Activated CD4-positive, alpha-beta T cell treated with anti-CD3 and anti-CD28 coated beads, Interleukin-2, amount 50 U/mL, for 48 hours (primary cell): ENCODE measurements at places on chromosomes 6 and 20.

GRCh38 chr6:131594074-131594473, 21.0 kb downstream of the ARG1 start:
- DNase-seq: no peak

DNA sequence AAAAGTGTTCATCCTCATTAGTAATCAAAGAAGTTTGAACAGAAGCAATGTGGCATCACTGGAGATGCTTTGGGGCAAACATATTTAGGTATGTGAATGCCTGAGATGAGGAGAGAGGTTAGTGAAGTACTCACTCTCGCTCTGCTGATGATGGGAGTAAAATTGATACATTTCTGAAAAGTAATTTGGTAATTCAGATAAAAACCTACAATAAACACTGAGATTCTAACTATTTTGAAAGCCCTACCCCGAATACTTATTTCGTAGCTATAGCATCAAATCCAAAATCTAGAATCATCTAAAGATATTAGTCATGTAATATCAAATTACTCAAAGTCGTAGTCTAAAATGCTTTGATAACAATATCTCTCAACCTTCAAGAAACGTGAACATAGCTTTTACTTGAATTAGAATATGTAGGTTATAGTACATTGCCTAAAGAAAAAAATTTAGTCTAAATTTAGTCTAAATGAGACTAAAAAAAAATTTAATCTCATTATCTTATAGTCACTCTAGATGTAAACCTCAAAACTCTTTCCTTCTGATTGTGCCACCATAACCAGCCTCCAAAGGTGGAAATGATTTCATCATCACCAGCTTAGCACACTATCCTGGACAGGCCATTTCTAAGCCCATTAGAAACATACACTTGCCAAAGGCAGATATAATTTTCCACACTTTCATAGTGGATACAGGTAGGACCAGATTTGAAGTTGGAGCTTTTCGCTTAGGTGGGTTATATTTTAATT, 232.5 kb upstream of the TAB2 start:
- no peak for DNase-seq

DNA sequence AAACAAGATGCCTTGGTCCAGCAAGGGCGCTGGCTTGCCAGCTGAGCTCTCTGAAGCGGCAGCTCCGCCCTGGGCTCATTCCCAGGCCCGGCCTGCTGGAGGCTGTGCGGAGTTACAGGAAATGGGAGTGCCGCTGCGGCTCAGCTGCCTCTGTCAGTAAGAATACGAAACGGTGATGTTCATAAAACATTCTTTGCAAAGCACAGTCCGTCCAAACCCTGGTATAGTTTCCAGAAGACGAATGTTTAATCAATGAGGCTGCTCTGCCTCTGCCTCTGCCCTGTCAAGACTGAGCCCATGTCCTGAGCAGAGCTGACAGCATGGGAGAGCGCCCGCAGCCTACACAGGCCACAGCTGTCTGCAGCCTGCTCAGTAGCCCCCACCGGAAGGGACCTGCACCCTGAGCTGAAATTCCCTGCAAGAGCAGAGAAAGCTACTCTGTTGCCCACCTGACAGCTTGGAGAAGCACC, 153.3 kb upstream of the SNX9 start:
- DNase-seq: peak; percentile 16

DNA sequence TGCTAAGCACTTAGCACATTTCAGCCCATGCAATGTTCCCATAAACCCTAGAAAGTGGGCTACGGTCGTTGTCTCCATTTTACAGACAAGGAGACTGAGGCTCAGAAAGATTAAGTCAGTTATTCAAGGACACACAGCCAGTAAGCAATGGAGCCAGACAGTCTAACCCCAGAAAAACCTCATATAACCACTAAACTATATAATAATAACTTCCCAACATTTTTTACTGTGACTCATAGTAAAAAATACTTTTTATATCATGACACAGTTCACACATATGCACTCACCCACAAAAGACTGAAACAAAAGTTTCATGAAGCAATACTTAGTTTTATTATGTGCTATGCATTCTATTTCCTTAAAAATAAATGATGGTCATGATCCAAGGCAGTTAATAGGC, 66.2 kb upstream of the EYA2 start:
- no peak for DNase-seq

GRCh38 chr6:78999737-79000136, 78.3 kb downstream of the PHIP start:
- no peak for DNase-seq
